Kasumi-1 (cell line): ENCODE measurements at places on chromosomes 1 and 21.
A peak's percentile ranks its signal among the peaks of the same experiment; 100 is the strongest.

DNA sequence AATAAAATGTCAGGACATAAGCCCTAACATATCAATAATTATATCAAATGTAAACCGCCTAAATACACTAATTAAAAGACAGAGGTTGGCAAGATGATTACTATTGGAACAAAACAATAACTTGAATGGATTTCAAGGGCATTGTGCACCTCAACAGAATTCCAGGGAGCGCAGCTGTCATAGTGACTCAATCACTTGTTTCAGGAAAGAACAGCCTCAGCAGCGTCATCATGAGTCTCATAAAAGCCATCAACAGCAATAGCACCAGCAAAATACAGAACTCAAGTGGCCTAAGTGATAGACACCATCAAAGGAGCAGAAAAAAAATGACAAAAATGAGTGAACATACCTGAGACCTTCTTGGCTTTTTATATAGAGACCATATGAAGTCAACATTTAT lies 632.7 kb upstream of the NR5A2 start:
- no peak for DNase-seq

DNA sequence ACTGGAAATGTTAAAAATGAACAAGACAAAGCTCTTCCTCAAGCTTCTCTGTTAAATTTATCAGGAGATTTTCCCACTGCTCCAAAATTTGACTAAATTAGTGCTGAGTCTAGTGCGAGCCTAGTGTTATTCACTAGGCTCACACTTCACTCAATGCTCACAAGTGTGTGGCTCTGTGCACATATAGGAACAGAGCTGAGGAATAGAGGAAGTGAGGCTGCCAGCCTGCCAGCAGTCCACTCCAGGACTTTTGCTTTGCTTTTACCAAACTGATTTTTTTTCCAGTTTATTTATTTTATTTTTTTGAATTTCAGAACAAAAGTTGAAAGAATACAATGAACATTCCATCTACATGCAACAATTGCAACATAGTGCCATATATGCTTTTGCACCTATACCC lies 87.2 kb downstream of the VAV3 start:
- peak; percentile 75 for DNase-seq

GRCh38 chr1:215895893-215896292 lies 328.8 kb downstream of the KCTD3 start:
- DNase-seq = no peak

DNA sequence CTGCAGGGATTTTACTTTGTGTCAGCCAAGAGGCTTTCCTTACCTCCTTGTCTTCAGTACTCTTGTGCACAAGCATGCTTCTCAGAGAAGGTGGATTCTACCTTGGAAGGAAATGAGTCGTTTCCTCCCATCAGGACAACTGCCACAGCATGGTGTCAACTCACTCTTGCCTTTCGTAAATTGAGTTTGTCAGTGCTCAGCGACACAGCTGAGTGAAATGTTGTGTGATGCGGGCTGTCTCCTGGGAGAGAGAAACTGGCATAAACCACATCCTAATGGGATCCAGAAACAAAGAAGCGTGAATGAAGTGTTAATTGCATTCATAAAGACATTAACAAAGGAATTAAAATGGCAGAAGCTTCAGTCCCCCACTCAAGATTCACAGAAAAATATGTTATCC lies 51.5 kb upstream of the SLC22A15 start:
- no peak for DNase-seq

DNA sequence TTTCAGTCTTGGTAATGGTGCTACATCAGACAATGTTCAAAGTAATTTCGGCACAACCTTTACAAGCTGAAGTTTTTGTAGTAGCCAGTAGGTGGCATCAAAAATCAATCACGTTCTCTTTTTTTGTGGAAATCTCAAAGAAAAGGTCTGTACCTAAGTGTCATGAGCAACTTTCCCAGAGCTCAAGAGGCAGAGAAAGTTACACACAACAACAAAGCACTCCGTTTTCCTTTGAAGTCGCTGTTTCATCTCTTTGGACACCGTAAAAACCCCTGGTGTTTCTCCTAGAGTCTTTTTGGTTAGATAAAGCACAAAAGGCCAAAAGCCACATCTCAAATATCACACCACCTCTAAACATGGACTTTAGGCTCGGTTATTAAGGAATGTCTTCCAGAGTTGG lies 131.6 kb downstream of the LHX8 start:
- peak; percentile 64 for DNase-seq

DNA sequence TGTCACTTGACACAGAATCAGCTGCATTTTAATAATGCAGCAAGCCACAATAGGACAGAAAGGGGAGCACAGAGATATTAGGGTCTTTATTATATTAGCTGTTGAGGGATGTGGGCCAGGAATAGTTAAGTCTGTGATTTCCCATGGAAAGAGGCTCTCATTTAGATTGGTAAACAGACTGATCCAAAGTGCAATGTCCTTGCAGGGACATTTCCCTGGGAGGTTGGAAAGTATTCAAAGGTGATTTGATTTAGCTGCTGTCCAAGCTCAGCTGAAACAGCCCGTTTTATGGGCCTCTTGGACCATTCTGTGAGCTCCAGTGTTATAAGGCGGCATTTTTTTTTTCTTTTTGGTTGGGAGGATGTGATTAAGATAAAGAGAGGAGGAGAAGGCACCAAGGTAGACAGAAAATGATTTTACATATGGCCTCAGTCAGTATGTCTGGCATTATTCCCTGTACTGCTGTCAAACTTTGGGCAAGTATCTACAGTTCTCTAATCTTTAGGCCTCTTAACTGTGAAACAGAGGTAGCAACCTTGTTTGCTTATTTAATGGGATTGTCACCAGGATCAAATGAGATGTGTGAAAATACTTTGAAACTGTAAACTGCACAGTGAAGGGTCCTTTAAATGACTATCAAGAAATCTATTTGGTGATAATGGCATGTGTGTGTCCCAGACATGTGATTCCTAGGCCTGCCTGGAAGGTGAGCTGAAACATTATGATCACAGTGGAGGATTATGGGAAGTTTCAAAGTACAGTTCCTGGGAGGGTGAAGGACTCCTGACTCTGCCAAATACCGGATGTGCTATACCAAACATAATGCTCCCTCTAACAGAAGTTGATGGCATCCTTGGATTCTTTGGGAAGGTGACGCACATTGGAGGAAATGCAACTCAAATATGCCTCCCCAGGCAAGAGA lies 62.2 kb downstream of the NOS1AP start:
- DNase-seq = no peak

DNA sequence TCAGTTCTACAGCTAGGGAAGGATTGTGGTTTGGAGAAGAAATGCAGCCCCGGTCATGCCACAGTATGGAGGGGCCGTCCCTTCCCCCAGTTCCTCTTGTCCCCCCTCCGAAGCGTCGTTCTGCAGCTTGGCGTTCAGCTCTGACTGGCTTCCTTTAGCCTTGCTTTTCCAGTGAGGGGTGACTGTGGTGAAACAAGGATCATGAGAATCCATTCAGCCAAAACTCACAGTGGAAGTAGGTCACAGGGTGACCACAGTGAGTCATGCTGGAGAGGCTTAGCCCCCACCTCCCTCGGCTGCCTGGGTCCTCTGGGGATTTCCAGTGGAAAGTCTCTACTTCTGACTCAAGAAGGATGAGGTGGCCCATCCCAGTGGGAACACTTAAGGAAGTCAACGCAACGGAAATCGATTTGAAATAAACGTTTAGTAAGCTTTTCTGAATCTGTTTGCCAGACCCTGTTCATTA lies 37.3 kb upstream of the COL6A2 start:
- no peak for DNase-seq

DNA sequence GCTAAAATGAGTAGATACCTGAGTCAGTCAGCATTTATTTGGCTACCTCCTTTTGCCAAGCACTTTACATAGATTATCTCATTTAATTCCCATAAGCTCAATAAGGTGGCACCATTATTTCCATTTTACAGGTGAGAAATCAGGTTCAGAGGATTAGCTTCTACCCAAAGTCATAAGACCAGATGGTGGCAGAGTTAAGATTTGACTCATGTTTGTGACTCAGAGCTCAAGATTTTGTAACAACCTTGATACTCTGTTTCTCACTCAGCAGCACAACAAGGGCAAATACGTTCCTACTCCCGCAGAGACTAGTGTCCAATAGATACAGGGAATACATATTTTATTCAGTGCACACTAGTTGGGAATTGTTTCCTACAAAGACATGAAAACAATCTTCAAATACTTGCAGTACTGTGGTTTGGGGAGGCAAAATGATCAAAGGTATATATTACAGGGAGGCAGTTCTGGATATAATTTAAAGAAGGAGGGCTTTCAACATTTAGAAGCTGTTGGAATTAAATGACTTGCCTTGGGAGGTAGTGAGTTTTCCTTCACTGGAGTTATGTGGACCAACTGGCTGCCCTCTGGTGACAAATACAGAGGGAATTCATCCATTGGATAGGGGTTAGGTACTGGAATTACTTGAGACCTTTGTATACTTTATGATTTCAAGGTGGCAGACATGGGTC lies 3.6 kb downstream of the LEPR start:
- no peak for DNase-seq

- no peak for DNase-seq
Observed at GRCh38 chr21:34075091-34075425, 1.7 kb downstream of the MRPS6 start.

GRCh38 chr1:99004861-99005442 lies at the start of gene PLPPR5:
Gene PLPPR5 (minus strand): TSS chr1:99004861. CDS start chr1:99004671, 190 bp downstream.
- DNase-seq = no peak

GRCh38 chr1:7120863-7121621 lies 335.8 kb downstream of the CAMTA1 start:
- DNase-seq = peak; percentile 52

GRCh38 chr1:44103270-44104131 lies 15.1 kb upstream of the KLF17 start:
- no peak for DNase-seq

DNA sequence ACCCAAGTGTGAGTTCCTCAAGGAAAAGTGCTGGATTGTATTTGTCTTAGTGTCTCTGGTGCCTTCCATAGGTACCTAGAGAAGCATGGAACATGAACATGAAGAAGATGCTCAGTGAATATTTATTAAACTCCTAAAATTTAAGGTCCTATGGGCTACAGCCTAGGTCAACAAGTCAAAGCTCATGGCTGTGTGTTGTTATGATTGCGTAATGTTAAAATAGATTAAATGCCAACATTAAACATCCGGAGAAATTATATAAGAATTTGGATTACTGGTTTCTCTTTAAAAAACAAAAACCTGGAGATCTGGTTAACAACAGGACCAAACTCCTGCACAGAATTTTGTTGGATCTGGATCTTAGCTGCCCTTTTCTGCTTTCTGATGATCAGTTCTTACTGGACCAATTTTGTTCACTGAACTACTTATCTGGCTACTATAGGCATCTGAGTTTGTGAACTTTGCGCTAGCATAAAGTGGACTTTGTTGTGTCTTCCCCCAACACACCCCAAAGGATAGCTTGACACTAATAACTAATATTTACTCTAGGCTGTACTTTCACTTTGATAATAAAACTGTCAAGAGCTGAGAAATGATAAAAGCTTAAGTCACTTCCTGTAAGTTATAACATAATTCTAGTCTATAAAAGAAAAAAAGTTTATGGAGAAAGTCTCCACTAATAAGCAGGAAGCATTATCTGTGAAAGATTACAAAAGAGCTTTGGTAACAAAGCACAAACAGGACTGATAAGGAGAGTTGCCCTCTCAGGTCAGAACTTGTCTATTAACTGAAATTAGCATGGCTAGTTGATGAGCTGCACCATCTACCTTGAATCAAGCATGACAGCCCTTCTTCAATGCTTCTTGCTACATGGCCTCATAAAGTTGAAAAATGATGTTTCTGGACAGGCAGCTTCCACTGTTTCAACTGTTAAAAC lies 20.7 kb downstream of the F5 start:
- no peak for DNase-seq

GRCh38 chr1:39735731-39736130 lies 3.0 kb upstream of the PPIE start:
- no peak for DNase-seq

- DNase-seq = no peak
Observed at GRCh38 chr1:182533896-182534295, 55.2 kb downstream of the RNASEL start.

DNA sequence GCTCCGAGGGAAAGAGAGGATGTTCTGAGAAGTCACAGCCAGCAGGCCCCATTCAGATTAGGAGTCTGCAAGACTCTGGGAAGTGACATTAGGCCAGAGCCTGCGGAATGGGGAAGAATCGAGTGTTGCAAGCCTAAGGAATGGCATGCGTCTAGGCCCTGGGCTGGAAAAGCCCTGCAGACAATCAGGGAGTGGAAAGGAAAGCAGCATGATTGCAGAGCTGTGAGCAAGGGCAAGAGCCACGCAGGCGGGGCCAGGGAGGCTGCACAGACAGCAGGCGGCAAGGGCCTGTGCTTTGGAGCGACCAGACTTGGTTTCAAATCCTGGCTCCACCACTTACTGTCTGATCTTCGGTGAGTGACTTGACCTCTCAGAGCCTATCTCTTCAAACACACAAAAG lies 118.2 kb downstream of the RRAGC start:
- DNase-seq = no peak

DNA sequence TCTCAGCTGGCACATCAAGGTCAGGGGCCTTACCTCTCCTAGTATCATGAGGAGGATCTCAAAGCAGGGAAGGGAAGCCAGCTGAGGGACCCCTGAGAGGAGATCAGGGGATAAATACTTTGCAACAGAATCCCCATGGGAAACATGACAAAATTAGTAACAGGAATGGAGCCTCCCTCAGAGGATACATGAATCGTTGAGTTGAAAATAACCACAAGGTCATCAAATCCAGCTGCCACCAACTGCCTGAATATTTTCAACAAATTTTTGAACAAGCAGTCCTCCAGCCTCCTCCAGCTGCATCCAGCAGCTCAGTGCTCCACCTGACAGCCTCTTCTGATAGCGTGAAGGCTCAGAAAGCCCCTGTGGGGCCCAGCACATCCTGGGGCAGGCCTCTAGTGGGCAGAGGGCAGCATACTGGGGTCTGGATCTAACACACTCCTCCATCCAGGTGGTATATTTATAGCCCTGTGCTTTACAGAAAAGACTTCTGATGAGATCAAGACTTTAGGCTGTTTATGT lies 404.3 kb downstream of the NTNG1 start:
- DNase-seq = no peak

DNA sequence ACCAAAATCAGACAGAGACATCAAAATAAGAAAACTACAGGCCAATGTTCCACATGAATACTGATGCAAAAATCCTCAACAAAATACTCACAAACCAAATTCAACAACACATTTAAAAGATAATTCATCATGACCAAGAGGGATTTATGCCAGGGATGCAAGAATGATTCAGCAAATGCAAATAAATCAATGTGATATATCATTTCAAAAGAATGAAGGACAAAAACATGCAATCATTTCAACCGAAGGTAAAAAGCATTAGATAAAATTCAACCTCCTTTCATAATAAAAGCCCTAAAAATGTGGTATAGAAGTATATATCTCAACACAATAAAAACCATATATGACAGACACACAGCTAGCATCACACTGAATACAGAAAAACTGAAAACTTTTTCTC lies 81.5 kb upstream of the LYPLAL1 start:
- DNase-seq = no peak

- no peak for DNase-seq
Observed at GRCh38 chr1:28864695-28865094, 49.7 kb upstream of the EPB41 start.

DNA sequence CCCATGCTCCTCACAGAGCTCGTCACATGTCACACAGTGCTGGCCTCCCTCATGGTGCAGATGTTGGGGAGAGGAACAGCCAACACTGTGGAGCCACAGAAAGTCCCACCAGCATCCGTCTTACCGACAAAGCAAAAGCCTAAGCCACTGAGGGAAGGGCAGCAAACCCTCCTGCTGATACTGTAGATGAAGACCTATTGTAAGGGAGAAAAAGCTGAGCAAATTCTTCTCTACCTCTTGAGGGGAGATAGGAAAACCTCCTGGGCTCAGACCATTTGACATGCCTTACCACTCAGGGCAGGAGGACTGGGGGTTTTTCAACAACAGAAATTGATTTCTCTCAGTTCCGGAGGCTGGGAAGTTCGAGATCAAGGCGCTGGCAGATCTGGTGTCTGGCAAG lies 95.9 kb downstream of the WDR64 start:
- DNase-seq = no peak
